Body of pancreas (tissue), 4 donors: ENCODE measurements at places on chromosomes 5 and 9.
A peak's percentile ranks its signal among the peaks of the same experiment; 100 is the strongest.

DNA sequence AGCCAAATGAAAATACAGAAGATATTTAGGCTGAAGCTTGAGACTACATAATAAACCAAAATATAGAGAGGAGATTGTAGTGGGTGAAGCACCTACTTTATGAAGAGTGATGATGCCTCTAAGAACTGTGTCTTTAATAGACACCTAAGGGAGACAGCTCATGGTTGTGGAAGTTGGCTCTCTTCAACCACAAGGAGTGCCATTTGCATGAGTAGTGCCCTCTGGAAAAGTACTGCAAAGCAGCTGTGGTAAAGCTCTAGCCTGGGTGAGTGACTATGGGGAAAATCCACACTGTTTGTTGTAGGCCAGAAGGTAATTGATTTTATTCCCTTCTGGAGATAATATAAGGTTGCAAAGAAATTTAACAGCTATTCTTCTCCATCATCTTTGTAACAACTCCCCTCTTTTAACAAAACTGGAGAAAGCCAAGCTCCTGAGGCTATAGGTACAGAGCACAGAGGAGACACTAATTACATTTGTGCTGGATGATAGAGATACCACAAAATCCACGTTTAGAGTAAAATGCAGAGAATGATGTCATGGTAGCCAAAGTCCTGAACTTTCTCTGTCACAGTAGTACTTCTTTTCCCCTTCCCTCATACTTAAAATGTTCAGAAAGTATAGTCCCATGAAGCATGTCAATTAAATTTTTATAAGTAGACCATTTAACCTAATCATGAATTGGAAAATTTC lies 122.8 kb downstream of the STARD4 start:
- H3K36me3 ChIP-seq: no peaks in the 10 kb centered on the region
- no peaks in the 10 kb centered on the region for H3K27me3 ChIP-seq
- no peak overlapping the region for H3K4me3 ChIP-seq
- H3K27ac ChIP-seq: no peak overlapping the region
- no peak for DNase-seq

- H3K4me1 ChIP-seq: no peaks in the 10 kb centered on the region
- H3K4me3 ChIP-seq: no peak overlapping the region
- H3K36me3 ChIP-seq: no peaks in the 10 kb centered on the region
- no peaks in the 10 kb centered on the region for H3K27me3 ChIP-seq
Measured at GRCh38 chr9:4603830-4604229, 58.3 kb upstream of the PLPP6 start.

GRCh38 chr5:61817472-61818326 lies 485.6 kb downstream of the ZSWIM6 start:
- H3K4me3 ChIP-seq: no peak overlapping the region
- peaks cover 21% of the 10 kb centered on the region for H3K4me1 ChIP-seq
- no peaks in the 10 kb centered on the region for H3K36me3 ChIP-seq
- H3K27ac ChIP-seq: no peak overlapping the region
- H3K27me3 ChIP-seq: no peaks in the 10 kb centered on the region

- H3K4me1 ChIP-seq: no peaks in the 10 kb centered on the region
- H3K27me3 ChIP-seq: no peaks in the 10 kb centered on the region
- DNase-seq: no peak
- H3K36me3 ChIP-seq: no peaks in the 10 kb centered on the region
- no peak overlapping the region for H3K27ac ChIP-seq
Measured at GRCh38 chr5:38400365-38400764, 142.0 kb downstream of the EGFLAM start.

GRCh38 chr5:109484597-109484996 lies 74.8 kb upstream of the PJA2 start:
- H3K27me3 ChIP-seq: no peaks in the 10 kb centered on the region
- H3K4me3 ChIP-seq: no peak overlapping the region
- DNase-seq: no peak
- peaks cover 10% of the 10 kb centered on the region for H3K4me1 ChIP-seq

- H3K36me3 ChIP-seq: no peaks in the 10 kb centered on the region
- no peaks in the 10 kb centered on the region for H3K4me1 ChIP-seq
- no peak overlapping the region for H3K27ac ChIP-seq
- no peak overlapping the region for H3K4me3 ChIP-seq
Measured at GRCh38 chr5:166045961-166046360, 2245.5 kb upstream of the WWC1 start.

- no peak overlapping the region for H3K4me3 ChIP-seq
- H3K4me1 ChIP-seq: no peaks in the 10 kb centered on the region
- H3K36me3 ChIP-seq: no peaks in the 10 kb centered on the region
- no peak for DNase-seq
- H3K27ac ChIP-seq: no peak overlapping the region
Measured at GRCh38 chr9:11063263-11063662, 450.5 kb upstream of the PTPRD start.

- H3K36me3 ChIP-seq: no peaks in the 10 kb centered on the region
- no peak overlapping the region for H3K4me3 ChIP-seq
- no peak overlapping the region for H3K27ac ChIP-seq
- H3K27me3 ChIP-seq: no peaks in the 10 kb centered on the region
- DNase-seq: no peak
Measured at GRCh38 chr9:32930486-32930885, 70.9 kb downstream of the APTX start.

DNA sequence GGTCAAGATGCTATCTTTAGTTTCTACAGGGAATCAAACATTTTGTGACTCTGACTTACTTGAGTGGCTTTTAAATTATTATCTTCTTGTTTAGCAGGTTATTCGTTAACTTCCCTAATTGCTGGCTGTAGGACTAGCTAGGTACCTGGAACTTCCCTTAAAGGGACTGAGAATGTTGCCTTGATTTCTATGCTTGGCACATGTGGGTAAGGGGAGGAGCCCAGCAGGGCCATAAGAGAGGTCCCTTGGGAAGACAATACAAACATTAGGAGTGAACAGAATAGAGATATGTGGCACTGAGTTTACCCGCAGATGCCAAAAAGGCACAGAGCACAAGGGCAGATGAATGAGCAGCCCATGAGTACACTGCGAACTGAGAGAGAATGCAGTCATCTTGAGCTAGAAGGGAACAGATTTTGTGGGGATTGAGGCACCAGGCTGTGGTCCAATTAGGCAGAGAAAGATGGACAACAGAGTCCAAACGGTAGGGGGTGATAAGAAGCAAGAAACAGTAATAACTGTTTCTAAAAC lies 9.8 kb downstream of the CKMT2 start:
- no peak overlapping the region for H3K4me3 ChIP-seq
- peaks cover 21% of the 10 kb centered on the region for H3K4me1 ChIP-seq
- H3K36me3 ChIP-seq: no peaks in the 10 kb centered on the region
- peak overlapping the region; percentile 1 for H3K27ac ChIP-seq

DNA sequence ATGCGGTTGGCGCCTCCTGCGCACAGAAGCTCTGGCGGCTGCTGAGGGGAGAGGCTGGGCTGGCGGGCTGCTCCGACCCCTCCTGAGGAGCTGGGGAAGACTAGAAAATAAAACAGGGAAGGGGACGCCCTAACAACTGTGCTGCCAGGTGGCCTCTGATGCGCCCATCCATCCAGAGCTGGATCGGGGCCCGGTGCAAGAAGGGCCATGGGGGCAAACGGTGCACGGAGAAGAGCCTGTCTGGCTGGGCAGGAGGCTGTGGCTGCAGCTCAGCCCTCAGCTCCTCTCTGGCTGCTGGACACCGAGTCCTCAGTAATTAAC lies 21.0 kb upstream of the MRNIP start:
- peaks cover 4% of the 10 kb centered on the region for H3K36me3 ChIP-seq
- no peaks in the 10 kb centered on the region for H3K4me1 ChIP-seq
- DNase-seq: no peak
- no peaks in the 10 kb centered on the region for H3K27me3 ChIP-seq

DNA sequence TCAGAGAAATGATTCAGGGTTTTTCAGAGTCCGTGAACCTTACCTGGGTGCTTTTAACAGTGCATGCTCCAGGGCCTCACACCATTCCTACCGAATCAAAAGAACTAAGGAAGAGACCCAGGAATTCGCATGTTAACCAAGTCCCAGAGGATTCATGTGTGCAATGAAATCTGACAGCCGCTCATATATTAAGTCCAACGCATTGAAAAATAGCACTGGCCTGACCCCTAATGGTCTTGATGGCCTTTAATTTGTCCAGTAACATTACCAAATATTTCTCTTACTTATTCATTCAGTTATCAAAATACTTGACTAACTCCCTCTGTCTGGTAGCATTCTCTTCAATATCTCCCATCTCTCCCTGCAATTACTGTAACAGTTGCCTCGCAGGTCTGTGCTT lies 55.0 kb upstream of the MARCHF11 start:
- H3K4me1 ChIP-seq: no peaks in the 10 kb centered on the region
- no peak for DNase-seq
- H3K27ac ChIP-seq: no peak overlapping the region
- no peak overlapping the region for H3K4me3 ChIP-seq
- no peaks in the 10 kb centered on the region for H3K36me3 ChIP-seq

DNA sequence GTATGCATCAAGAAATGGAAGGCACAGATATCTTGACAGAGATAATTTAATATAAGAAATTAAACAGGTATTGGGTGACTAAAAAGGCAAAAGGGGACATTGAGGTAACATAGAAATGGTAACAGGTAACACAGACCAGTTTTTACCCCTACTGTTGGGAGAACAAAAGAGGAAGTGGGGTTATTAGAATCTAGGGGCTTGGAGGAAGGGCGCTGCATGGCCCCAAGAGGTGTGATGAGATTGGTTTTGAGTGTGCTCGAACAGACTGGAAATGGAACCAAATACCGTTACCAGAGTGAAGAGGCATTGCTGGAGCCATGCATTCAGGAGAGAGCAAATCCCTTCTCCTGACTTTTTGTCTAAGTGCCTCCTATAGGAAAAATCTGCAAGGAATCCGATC lies 193.9 kb downstream of the ALDH1A1 start:
- DNase-seq: no peak
- no peak overlapping the region for H3K27ac ChIP-seq
- no peaks in the 10 kb centered on the region for H3K4me1 ChIP-seq
- no peaks in the 10 kb centered on the region for H3K36me3 ChIP-seq
- H3K4me3 ChIP-seq: no peak overlapping the region
- no peaks in the 10 kb centered on the region for H3K27me3 ChIP-seq

- no peak overlapping the region for H3K27ac ChIP-seq
- no peak for DNase-seq
- H3K4me1 ChIP-seq: no peaks in the 10 kb centered on the region
- H3K4me3 ChIP-seq: no peak overlapping the region
- no peaks in the 10 kb centered on the region for H3K27me3 ChIP-seq
Measured at GRCh38 chr9:101269591-101270283, 115.1 kb downstream of the BAAT start.

- H3K36me3 ChIP-seq: no peaks in the 10 kb centered on the region
- no peak overlapping the region for H3K4me3 ChIP-seq
- H3K27ac ChIP-seq: no peak overlapping the region
- H3K4me1 ChIP-seq: no peaks in the 10 kb centered on the region
- no peaks in the 10 kb centered on the region for H3K27me3 ChIP-seq
Measured at GRCh38 chr9:124698265-124698664, 72.8 kb downstream of the NR6A1 start.

- H3K4me3 ChIP-seq: no peak overlapping the region
- peaks cover 52% of the 10 kb centered on the region for H3K4me1 ChIP-seq
- no peaks in the 10 kb centered on the region for H3K36me3 ChIP-seq
- DNase-seq: peak; percentile 95
- no peaks in the 10 kb centered on the region for H3K27me3 ChIP-seq
- H3K27ac ChIP-seq: peak overlapping the region; percentile 35
Measured at GRCh38 chr5:140244525-140245025, 58.3 kb downstream of the PFDN1 start.

GRCh38 chr5:86797677-86798076 lies 179.9 kb downstream of the COX7C start:
- H3K4me1 ChIP-seq: no peaks in the 10 kb centered on the region
- no peak overlapping the region for H3K27ac ChIP-seq
- no peak overlapping the region for H3K4me3 ChIP-seq
- no peak for DNase-seq
- H3K27me3 ChIP-seq: no peaks in the 10 kb centered on the region

- H3K27ac ChIP-seq: peak overlapping the region; percentile 81
- DNase-seq: peak; percentile 27
- H3K4me3 ChIP-seq: no peak overlapping the region
- H3K36me3 ChIP-seq: no peaks in the 10 kb centered on the region
Measured at GRCh38 chr9:95771556-95772246, 103.8 kb upstream of the ERCC6L2 start.

DNA sequence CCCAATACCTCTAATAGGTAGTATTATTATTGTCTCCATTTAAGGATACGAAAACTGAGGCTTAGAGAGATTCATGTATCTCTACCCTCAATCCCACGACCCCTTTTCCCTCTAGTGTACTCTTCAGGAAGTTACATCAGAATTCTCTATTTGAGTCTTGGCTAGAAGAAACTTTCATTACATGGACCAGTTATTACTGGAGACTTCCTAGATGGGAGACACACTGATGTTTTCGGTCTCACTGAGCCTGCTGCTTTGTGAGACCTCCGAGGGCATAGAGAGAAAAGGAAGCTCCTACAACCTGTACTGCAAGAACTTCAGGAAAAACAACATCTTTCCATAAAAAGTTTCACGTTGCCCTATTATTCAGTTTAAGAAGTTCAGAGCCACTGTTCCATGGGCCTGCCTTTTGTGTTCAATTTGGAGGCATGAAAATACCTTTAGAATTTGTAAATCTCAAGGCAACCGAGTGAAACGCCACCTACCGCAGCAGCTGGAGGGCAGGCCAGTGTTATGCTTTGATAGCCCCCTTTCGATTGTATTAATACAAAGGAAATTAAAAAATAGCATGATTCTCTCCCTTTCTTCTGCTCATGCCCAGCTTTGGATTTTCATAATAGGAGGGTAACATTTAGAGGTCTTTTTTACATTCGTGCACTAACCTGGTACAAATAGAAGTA lies 223.3 kb downstream of the EBF1 start:
- no peaks in the 10 kb centered on the region for H3K27me3 ChIP-seq
- H3K4me3 ChIP-seq: no peak overlapping the region
- no peak for DNase-seq
- H3K27ac ChIP-seq: no peak overlapping the region

- H3K27me3 ChIP-seq: no peaks in the 10 kb centered on the region
- no peaks in the 10 kb centered on the region for H3K4me1 ChIP-seq
- no peak overlapping the region for H3K4me3 ChIP-seq
- no peak overlapping the region for H3K27ac ChIP-seq
- DNase-seq: no peak
- no peaks in the 10 kb centered on the region for H3K36me3 ChIP-seq
Measured at GRCh38 chr5:125186911-125187375, 440.5 kb upstream of the ZNF608 start.

DNA sequence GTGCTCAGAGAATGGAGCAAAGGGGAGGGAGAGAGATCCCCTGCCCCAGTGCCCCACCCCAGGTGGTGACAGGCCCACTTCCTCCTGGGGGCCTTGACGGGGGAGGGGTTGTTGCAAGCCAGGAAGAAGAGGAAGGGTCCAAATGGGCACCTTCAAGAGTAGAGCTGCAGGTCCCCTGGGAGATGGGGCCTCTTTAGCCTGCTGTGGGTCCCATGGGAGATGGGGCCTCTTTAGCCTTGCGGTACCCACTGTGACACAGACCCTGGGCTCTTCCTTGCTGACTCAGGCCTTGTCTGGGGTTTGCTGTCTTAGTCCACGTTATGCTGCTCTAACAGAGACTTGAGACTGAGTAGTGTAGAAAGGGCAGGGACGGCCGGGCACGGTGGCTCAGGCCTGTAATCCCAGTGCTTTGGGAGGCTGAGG lies 9.6 kb upstream of the TOR4A start:
- H3K27ac ChIP-seq: peak overlapping the region; percentile 47
- peaks cover 28% of the 10 kb centered on the region for H3K4me1 ChIP-seq
- no peak overlapping the region for H3K4me3 ChIP-seq
- H3K36me3 ChIP-seq: peaks cover 3% of the 10 kb centered on the region
